ENCODE measurements at places on chromosomes 13 and 19. TPM values are rescaled to one million over a fixed set of nuclear protein-coding genes. Genes with fewer than 3 reads are reported as not detected.

ARRDC2 gene
- 14.1 TPM for total RNA-seq

CBY2 gene
- total RNA-seq = not detected

S1PR5 gene
- total RNA-seq = not detected

DACT3 gene
- total RNA-seq = 0.09 TPM

ICAM4 gene
- total RNA-seq = not detected

DNA sequence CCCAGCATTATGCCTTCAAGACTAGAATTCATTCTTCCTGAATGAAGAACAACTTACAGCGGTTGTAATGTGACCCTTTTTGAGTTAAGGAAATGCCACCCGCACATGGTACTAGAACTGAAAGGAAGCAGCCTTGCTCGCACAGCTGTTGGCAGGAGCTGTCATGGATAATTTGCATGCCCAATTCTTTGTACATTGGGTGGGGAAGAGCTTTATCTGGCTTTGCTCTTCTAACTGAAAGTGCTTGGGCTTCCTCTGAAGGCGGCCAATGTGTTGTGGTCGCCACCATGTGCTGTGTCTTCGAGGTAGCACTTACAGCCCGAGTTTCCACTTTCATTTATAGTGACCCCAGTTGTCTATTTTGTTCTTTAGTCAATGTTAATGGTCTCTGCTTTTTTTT lies 3.4 kb downstream of the CCNE1 start:
- DNase-seq = no peak

DNA sequence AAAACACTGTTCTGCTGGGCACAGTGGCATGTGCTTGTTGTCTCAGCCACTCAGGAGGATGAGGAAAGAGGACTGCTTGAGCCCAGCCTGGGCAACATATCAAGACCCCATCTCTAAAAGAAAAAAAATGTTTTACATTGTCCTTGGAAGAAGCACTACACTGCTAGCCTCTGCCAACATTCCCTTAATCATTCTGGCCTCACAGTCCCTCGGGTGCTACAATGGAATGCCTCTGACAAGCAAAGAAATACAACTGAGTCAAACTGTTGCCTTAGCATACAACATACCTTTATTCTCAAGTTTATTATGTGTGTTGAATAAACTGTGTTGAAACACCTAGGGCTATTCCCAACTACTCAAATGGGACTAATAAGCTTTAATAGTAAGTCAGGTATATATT lies 56.1 kb downstream of the PSPC1 start:
- no peak for DNase-seq

DNA sequence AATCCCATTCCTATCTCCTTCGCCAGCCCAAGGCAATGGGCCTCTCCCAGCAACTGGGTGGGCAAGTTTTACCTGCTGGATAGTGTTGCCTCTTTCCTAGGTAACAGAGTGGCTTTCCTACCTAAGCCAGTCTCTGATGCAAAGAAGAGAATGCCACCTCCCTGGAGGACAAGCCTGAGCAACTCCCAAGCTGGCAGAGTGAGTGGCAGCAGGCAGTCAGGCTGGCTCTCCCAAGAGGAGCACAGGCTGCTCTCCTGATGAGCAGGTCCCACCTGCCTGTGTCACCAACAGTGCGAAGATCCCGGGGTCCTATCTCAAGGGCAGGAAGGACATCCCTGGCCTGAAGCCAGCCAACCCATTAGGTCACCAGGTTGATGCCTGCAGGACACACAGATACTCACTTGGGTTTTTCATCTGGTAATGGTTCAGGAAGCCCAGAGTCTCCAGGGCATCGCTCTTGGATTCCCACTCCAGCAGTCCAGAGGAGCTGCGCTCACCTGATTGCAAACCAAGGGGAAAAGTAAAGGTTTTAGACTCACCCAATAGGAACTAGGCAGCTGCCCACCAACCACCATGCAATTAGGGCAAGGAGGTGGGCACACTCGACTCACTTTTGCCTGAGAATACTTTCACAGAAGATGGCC lies 5.5 kb upstream of the ECH1 start:
- DNase-seq = no peak

GRCh38 chr13:58838615-58839014 lies 1207.1 kb downstream of the PCDH17 start:
- no peak for DNase-seq

DNA sequence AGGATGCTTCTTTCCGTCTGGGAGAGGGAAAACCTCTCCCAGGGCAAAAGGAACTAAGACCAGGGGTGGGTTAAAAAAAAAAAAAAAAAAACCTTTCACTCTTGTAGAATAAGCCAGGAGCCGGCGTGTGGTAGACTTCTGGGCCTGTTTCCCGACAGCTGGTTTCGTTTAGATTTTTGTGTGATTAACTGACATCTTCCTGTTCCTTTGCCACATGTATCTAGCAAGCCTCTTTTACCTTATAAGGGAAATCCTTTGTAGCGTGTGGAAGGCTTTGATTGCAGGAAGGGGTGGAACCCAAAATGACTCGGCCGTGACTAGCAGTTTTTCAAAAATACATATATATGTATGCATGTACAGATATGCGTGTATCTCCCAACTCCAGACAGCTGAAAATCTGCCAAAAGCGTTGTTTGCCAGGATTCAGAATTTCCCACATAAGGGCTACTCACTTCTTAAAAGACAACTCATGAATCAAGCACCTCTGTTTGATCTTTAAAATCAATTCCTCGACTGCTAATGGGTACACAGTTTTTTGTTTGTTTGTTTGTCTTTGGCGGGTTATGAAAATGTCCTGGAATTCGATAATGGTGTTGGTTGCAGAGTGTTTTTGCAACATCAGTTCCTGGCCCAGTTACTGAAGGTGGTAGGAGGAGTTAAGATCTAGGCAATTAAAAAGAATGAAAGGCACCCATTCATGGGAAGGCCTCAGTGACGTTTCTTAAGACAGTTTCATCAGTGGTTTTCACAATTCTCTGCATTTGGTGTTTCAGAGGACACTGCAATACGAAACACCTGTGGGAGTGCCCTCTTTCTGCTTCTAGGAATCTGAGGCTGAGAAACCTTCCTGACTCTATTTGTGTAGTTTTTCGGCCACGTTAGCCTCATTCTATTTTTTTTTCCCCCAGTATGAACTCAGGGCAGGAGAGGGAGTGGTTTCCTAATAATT lies 2.7 kb downstream of the TPM4 start:
- DNase-seq = peak; percentile 96

DNA sequence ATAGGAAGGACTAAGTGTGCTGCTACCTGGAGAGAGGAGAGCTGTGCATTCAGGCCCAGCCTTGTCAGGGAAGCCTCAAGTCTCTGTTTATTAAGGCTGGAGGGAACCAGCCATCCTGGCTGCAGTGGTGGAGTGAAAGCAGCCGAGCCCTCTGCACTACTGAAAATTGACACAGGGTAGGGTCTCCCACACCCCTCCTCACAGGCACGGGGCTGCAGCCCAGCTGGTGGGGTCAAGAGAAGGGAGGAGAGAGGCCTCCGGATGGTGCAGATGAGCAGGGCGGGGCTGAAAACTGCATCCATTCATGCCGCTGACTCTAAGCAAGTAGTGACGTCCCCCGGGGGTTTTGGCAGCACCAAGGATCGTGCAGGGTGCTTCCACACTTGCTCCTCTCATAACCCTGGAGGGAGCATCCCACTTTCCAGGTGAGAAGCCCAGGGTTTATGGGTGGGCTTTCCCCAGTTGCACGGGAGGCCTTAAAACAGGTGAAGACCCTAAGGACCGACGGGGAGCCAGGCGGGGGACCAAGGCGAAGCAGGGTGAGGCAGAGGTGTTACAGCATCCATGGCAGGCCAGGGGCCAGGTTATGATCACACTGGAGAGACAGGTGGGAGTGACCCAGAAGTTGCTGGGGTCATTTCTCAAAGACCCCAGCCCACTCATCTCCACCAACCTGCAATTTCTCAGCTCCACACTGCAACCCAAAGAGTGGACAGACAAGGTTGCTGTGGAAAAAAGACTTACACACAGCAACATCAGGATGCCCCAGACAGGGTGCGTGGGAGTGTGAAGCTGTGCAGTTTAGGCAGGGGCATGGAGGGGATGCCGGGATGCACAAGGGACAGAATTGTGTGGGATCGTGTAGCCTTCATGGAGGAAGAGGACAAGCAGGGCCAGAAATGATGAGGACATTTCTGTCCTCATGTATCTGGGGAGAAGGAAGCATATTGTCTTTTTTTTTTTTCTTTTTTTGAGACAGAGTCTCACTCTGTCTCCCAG lies 36.8 kb downstream of the VSTM2B start:
- no peak for DNase-seq

DNA sequence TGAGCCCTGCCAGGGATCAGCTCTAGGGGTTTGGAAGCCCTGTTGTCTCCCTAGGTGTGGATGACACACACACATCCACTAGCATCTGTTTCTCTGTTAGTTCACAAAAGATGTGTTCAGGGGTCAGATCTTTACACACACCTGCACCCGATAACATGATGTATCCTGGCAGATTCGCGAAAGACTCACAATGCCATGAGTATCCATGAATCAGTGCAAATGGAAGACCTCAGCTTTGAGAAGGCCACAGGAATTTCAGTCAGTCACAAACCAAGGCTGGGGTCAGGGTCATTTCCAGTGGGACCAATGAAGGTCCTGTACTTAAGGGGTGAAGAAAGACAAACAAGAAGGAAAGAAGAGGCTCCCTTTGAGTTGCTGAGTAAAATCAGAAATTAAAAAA lies 898.2 kb downstream of the UQCRFS1 start:
- DNase-seq = no peak

DNA sequence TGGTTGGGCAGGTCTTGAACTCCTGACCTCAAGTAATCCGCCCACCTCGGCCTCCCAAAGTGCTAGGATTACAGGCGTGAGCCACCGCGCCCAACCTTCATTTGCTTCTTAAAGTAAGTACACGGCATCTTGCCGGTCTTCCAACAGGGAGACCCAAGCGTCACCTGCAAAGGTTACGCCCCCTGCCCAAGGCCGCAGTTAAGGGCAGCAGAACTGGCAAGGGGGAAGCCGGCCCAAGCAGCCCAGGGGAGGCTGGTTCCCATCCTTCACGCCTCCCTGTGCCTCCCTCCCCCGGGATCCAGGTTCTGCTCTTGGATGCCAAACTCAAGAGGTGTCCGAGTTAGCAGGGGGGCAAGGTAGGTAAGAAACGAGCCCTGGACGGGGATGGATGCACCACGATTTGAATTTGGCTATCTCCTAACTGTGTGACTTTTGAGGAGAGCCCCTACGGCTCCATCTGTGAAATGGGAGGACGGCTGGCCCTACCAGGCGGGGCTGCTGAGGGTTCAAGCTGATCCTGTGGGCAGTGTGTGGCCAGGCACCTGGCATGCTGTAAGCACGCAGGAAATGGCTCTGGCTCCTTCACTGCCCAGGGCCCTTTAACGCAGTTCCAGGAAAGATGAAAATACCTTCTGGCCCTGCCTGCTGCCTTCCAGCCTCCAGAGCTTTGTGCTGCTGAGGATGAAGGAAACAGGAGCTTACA lies 9.0 kb downstream of the RFX1 start:
- DNase-seq = no peak

DNA sequence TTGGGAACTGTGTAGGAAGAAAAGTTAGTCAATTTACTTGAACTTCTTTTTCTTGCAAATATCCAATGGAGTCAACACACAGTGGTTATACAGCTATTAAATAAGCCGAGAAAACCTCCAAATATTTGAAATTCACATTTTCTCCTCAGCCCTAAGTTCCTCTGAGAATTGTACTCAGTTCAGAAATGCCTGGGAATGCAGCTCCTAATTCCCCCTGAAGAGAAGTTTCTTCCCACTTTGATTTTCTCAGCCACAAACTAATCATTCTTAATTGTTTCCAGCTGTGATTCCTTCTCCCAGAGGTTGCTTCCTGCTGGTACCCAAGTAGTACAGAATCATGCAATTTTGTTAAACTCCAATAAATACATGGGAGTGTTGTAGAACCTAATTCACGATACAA lies 246.1 kb upstream of the MIR17HG start:
- DNase-seq = no peak

DNA sequence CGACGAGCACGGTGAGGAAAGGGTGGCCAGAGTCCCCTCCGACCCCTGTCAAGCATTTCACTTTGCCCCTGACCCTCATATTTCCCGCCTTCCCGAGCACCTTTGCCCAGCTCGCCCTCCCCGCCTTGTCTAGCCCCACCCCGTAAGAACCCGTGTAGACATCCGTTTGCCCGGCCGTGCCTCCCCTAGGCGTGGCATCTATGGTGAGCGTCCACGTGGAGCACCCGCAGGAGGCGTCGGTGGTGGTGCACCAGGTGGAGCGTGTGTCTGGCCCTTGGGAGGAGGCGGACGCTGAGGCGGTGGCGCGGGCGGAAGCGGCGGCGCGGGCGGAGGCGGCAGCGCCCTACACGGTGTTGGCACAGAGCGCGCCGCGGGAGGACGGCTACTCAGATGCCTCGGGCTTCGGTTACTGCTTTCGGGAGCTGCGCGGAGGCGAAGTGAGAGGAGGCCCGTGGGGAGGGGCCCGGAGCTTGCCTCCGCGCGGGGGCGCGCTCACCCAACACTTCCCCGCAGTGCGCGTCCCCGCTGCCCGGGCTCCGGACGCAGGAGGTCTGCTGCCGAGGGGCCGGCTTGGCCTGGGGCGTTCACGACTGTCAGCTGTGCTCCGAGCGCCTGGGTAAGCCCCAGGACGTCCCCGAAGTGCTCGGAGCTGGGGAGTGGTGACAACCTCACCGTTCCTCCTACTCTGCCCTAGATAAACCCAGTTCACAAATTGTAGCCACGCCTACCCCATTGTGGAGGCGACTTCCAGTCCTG lies 4.2 kb downstream of the LTBP4 start:
- DNase-seq = peak; percentile 94

DNA sequence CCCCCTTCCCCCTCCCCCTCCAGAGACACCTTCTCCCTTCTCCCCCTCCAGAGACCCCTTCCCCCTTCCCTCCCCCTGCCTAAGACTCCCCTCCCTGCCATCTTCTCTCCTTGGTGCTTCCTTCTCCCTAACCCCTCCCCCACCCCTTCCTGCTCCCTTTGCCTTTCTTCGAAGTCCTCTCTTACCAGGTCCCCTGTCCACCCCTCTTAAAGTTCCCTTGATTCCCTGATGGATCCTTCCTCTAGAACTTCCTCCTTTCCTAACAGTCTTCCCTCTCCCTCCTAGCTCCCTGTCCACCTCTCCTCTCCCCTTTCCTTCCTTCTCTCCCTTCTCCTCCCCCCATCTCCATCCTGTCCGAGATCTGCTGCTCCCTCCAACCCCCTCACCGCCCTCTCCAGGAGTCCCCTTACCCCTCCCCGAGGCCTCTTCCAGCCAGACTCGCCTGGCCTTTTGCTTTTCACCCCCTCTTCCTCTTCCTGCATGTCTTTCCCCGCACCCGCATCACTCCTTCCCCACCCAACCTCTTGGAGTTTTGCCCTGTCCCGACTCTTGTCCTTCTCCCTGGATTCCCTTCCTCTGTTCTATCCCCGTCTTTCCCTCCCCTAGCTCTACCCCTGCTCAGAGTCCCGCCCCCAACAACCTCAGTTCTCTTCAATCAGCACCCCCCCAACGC lies 3.1 kb downstream of the TNFSF9 start:
- no peak for DNase-seq

GRCh38 chr13:27973961-27974662 lies 5.0 kb upstream of the CDX2 start:
- no peak for DNase-seq

- no peak for DNase-seq
Observed at GRCh38 chr19:49342291-49342721, 7.1 kb downstream of the CD37 start.
